AG08395 (cell line): ENCODE measurements at places on chromosomes 2 and 18.

DNA sequence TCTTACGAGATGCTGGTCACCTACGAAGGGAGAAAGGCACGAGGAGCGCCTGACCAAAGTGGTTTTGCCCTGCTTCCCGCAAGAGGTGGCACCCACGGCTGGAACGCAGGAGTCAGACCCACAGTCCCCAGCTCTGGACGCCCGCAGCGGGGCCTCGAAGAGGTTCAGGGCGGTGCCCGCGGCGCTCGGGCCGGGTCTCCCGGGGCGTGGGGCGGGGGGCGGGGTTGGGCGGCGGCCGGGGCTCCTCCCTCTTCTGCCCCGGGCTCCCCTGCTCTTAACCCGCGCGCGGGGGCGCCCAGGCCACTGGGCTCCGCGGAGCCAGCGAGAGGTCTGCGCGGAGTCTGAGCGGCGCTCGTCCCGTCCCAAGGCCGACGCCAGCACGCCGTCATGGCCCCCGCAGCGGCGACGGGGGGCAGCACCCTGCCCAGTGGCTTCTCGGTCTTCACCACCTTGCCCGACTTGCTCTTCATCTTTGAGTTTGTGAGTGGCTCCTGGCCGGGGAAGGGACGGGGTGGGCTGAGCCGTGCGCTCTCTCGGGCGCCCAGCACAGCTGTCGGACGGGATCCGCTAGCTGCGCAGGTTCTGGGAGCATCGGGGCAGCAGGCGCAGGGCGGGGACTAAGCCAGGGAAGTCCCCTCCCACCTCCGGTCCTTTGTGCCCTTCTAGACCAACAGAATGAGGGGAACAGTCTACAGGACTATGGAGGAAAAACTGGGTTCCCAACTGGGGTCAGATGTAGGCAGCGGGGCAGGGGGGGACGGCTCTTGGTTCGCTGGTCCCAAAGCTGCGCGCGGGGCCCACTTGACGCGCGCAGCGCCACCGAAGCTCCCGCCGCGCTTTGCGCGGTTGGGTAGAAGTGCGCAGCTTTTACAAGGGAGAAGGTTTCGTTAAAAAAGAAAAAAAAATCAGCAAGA, at the start of gene MAL:
MAL (plus strand) TSS at position 303 of the 914 bp plus-strand sequence; CDS start at position 388, 85 bp downstream.
- DNase-seq: no peak

GRCh38 chr2:3348767-3349166, 28.9 kb downstream of the EIPR1 start:
- DNase-seq: no peak

DNA sequence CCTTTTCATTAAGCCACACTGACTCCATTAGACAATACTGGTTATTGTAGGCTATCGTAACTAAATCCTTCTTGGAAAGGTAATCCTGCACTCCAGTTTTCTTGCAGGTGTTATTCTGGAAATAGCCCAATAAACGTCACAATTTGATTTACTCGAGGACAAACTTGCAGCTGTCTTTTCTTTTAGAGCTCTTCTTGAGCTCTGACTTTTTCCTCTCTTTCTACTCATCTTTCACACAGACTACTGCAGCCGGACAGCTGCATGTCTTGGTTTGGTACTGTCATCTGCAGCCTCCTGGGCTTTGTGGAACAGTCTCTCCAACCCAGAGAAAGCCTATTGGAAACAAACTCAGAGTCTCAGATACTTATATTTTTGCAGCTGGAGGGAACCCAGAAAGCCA, 23.0 kb upstream of the MSGN1 start:
- DNase-seq: no peak

DNA sequence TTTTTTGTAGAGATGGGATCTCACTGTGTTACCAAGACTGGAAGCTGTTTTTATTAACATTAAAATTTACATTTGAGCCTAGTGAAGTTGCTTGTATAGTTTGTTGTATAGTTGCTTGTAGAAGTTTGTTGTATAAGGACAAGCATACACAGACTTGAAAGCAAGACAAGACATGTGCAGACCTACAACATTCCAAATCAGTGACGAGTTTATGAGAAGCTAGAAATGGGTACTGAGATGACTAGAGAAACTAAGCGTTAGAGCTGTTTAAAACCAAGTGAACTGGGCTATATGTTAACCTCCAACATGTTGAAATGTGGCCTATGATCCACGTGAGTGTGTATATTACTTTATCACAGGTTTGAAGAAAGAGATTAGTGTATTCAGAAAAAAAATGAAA, 39.1 kb downstream of the ABCB11 start:
- no peak for DNase-seq

DNA sequence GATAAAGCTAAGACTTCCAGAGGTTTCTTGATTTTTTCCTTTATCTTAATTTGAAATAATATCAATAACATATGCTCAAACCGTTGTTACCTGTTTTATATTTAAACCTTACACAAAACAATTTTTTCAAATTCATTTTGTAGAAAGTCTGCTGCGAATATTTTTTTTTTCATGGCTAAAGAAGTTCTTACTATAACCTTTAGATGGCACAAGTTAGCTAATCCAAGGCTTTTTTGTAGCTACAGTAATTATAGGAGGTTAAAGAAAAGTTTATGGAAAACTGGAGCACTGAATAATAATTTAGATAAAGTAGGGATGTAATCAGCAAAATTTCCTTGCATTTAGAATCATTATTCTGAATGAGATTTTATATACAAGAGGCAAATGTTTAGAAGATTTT, 78.0 kb upstream of the PNPT1 start:
- DNase-seq: peak; percentile 45

DNA sequence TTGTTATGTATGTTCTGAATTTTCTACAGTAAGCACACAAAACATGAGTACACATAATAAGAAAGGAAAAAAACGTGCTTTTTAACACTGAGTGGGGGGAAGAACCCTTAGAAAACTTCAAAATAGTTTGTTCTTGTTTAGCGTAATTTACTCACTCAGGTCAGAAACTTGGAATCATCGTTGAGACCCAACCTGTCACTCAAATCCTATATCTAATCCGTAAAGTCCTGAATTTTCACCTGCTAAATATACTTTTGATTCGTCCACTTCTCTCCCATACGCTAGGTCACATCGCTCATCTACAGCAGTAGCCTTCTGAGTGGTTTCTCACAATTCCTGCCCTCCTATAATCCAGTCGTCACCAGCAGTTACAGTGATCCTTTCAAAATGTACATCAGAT, 767 bp downstream of the TPRKB start:
- DNase-seq: no peak

DNA sequence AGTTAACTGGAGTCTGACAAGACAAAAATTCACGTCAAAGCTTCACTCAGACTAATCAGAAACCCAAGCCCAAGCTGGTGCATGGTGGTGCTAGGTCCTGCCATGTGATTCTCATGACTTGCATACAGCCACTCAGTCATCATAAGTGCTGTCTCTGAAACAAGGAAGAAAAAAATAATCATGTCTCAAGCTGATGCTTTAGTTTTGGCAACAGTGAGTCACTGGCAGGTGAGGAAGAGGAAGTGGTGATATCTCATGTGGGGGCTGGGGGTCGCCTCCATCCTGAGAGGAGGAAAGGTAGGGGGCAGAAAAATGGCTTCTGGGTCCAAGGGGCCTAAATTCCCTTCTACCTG, 136.3 kb downstream of the TMEM163 start:
- DNase-seq: no peak

GRCh38 chr2:178450524-178450773, 526 bp downstream of the PRKRA start:
- no peak for DNase-seq
